ENCODE measurements at places on chromosomes 12 and 14.

- no peak for DNase-seq
Observed at GRCh38 chr14:49196327-49196726, 389.9 kb downstream of the RPS29 start.

GRCh38 chr14:54444681-54445080 is 3.5 kb upstream of the CNIH1 start:
- DNase-seq: no peak

- no peak for DNase-seq
Observed at GRCh38 chr14:54606178-54606577, 39.2 kb downstream of the SAMD4A start.

GRCh38 chr12:14260011-14260993 is 105.2 kb upstream of the ATF7IP start:
- DNase-seq: no peak

DNA sequence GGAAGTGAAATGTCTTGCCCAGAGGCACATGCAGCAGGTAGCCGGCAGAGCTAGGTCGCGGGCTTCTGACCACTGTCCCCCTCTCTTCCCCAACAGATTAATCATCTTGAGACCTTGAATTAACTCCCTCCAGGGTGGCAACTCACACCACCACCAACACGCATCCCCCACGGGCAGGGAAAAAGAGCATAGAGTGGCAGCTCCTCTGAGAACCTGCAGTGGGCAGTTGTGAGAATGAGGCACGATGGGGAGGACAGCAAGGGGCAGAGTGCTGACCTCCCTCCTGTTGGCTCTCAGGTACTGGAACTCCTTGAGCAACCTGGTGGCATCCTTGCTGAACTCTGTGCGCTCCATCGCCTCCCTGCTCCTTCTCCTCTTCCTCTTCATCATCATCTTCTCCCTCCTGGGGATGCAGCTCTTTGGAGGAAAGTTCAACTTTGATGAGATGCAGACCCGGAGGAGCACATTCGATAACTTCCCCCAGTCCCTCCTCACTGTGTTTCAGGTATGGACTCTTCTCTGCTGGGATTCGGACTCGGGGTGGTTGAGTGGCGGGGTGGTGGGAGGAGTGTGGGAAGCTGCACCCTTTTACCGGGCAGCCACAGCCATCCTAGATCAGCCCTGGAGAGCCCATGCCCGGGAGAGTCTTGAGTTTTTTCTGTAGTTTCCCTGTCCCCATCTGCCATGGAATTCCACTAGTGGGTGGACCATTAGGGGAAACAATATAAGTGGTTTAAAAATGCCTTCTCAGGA is 213.3 kb upstream of the FKBP4 start:
- no peak for DNase-seq

DNA sequence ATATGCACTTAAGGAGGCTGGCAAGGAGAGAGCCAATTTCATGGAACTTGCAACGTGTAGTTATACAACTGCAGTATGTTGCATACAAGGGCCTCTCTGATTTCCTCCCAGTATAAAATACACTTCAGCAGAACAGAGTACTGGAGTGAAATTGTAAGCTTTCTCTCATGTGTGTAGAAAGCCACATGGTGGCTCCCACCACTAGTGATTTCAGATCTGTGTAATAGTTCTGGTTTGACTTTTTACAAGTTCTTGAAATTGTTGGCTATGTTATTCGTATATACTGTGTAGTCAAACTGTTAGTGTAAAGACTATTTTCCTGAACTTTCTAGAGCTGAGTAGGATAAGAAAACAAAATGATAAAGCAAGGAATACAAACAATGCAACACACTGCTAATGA is 16.4 kb upstream of the LMO3 start:
- no peak for DNase-seq

GRCh38 chr14:105247715-105248367 is 492 bp upstream of the BTBD6 start:
- no peak for DNase-seq

DNA sequence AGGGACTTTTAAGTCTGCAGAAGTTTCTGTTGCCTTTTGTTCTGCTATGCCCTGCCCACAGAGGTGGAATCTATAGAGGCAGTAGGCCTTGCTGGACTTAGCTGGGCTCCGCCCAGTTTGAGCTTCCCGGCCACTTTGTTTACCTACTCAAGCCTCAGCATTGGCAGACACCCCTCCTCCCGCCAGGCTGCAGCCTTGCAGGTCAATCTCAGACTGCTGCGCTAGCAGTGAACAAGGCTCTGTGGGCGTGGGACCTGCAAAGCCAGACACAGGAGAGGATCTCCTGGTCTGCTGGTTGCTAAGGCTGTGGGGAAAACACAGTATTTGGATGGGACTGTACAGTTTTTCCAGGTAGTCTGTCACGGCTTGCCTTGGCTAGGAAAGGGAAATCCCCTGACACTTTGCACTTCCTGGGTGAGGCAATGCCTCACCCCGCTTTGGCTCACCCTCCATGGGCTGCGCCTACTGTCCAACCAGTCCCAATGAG is 43.7 kb downstream of the CCDC59 start:
- DNase-seq: no peak

DNA sequence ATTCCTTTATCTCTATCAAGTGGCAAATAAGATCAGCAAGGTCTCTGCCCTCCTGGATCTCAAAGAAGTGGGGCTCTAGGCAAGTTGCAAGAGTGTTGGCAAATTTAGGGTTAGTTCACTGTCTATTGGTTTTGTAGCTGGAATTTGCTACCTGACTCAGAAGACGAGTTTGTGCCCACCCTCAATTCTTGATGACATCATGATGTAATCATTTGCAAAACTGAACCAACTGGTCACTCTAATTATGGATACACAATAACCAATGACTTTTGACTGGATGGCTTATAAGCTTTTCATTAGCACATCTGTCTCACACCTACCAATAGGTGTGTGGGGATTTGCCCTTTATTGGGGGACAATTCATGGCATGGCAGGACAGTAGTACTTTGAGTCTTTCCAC is 4.6 kb downstream of the TMEM233 start:
- no peak for DNase-seq

- no peak for DNase-seq
Observed at GRCh38 chr14:59566725-59567124, 9.9 kb downstream of the CCDC175 start.

GRCh38 chr12:56143870-56144269 is 8.5 kb upstream of the MYL6B start:
- no peak for DNase-seq

- DNase-seq: no peak
Observed at GRCh38 chr14:51228391-51228790, 11.7 kb upstream of the TMX1 start.

- DNase-seq: no peak
Observed at GRCh38 chr14:59103396-59103795, 85.1 kb upstream of the DAAM1 start.

DNA sequence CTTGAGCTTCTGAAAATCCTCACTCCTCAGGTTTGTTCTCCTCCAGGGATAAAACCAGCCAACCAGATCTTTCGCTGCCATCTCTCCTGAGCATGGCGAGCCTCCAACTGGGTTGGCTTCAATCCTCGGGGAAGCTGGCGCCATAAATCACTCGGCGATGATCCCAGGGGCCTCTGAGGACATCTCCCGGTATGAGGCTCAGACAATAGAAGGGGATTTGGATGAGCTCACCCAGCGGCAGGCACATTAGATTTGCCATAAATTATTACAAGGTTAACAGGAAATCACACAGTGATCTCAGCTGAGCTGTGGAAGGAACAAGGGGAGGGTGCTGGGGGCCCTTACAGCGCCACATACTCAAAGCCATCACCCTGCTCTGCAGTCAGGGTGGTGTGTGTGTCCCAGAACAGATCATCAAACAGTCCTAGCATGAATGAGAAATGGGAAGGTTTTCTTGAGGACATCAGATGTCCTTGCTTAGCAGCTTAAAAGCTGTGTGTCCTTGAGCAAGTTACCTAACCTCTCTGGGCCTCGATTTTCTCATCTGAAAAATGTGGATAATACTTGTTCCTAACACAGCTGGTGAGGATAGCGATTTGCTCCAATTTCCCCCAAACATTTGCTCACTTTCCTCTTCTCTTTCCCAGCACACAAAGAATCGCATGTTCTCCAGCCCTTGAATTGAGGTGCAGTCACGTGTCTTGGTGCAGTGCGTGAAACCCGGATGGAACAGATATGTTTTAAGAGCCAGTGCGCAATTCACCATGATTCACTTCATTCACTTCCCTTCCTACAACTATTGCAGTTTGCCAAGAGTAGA is 142.8 kb downstream of the SCARB1 start:
- no peak for DNase-seq

DNA sequence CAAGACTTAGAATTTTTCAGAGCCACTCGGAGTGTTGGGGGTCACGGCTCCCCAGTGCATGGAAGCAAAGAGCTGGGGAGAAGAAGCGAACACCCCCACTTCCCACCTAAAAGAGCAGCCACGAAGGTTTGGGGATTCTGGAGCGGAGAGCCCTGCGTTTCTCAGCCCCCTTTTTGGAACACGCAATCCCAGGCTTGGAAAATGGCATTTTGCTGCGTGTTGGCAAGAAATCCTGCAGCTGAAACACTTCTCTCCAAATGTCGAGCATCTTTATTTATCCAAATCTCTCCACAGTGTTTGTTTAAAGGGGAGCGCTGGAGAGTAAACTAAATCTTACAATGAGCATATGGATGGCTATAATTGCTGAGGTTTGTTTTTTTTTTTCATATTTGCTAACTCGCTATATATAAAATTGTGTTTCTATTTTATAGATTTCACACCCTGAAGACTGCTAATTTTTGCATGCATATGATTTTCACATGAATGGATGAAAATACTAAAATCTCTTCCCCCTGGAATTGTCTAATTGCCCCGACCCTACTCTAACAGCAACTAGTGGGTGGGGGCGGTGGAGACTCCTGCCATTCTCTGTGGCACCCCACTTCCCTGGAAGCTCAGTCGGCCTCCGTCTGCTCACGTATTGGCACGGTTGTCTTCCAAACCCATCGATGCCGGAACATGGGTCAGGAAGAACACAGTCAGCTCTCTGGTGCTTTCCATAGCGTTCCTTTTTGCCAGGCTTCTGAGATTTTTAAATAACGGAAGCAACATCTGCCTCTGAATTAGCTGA is 120.5 kb downstream of the GCH1 start:
- no peak for DNase-seq

GRCh38 chr14:105498430-105499255 is 7.6 kb downstream of the TEDC1 start:
- no peak for DNase-seq

- DNase-seq: no peak
Observed at GRCh38 chr14:90159146-90159545, 97.2 kb upstream of the PSMC1 start.

GRCh38 chr12:89160716-89161123 is 191.6 kb downstream of the DUSP6 start:
- DNase-seq: no peak

- DNase-seq: no peak
Observed at GRCh38 chr12:83807871-83808270, 1104.7 kb downstream of the SLC6A15 start.

DNA sequence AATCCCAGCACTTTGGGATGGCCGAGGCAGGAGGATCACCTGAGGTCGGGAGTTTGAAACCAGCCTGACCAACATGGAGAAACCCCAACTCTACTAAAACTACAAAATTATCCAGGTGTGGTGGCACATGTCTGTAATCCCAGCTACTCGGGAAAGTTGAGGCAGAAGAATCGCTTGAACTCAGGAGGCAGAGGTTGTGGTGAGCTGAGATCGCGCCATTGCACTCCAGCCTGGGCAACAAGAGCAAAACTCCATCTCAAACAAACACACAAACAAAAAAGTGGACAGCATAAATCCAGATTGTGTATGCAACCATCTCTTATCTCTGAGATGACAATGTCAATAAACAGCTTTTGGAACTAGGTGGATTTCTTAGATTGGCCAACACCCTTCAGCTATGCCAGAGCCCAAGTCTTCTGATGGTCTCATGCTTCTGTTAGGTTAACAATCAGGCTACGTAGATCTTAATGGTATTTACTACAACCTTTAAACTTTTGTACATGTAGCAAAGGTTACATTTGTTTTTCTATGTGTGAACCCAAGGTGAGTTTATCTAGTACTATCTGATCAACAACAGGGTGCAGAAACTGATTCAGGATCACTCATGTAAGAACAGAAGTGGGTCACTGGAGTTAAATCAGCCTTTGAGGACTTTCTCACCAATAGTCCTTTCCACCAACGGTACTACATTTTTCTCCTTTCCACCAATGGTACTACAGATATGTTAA is 73.7 kb downstream of the DUSP16 start:
- DNase-seq: no peak

GRCh38 chr12:44063671-44064070 is 227.8 kb downstream of the TMEM117 start:
- DNase-seq: no peak

DNA sequence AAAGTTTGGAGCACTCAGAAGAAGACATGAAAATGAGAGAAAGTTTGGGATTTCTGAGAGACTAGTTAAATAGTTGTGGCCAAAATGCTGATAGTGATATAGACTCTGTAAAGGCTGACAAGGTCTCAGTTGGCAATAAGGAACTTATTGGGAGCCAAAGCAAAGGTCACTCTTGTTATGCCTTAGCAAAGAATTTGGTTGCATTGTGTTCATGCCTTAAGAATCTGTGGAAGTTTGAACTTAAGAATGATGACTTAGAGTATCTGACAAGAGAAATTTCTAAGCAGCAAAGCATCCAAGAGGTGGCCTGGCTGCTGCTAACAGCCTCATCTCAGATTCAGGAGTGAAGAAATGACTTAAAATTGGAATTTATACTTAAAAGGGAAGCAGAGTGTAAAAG is 113.8 kb downstream of the PIK3C2G start:
- no peak for DNase-seq

- no peak for DNase-seq
Observed at GRCh38 chr12:108363565-108363964, 24.5 kb upstream of the CMKLR1 start.

GRCh38 chr12:3527181-3527580 is 36.2 kb downstream of the PRMT8 start:
- no peak for DNase-seq

GRCh38 chr12:46675736-46676135 is 150.1 kb downstream of the SLC38A4 start:
- no peak for DNase-seq

DNA sequence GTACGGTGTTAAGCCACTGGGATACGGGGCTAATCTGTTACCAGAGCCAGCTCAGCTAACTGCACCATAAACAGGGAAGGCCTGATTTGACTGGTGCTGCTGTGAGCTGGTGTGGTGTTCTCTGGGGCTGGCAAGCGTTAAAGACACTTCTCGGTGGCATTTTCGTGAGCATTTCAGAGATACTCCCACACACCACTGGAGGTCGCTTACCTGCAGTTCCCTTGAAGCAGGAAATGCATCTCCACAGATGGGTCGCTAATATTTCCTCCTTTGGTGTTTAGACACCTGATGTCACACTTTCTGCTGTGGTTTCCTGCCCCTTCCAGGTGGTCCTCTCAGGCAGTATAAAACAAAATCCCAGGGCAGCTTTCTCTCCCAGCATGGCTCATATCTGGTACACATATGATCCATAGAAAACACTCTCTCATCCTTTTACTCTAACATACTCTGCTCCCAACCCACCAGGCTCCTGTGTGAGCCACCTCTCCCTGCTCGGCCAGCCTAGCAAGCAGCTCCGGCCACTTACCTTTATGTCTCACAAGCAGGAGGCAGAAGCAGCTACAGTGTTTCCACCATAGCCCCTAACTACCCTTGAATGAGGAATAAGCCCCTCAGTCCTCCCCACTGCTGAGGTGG is 129.9 kb upstream of the GRIN2B start:
- DNase-seq: no peak
